ENCODE measurements at places on chromosomes 1 and 21.

DNA sequence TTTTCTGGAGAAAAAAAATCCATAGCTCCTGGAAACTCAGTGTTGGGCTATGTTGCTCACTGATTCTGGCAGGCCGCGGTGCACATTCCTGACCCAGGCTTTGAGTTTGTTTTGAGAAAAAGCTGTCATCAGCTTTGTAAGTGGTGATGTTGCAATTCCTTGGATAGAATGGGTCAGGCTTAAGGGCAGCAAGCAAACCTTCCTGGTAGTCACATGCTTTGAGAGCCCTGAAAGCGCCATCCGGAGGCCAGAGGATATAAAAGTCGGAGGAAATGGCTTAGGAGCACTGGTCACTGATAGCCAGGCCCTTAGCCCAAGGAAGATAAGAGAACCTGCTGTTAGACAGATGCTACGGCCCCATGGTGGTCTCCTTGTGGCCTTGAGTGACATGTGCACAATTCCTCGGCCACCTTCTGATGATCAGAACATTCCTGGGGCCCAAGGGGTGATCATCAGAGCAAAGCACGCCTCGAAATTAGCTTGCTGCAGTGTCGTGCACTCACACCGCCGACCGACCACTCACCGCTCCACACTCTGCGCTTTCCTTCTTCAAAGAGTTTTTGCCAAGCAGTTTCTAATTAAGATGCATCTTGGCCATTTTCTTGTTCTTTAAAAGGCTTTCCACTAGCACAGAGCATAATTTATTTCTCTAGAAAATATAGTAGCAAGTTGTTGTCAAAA is 78.6 kb downstream of the MAN1C1 start:
- DNase-seq: no peak

DNA sequence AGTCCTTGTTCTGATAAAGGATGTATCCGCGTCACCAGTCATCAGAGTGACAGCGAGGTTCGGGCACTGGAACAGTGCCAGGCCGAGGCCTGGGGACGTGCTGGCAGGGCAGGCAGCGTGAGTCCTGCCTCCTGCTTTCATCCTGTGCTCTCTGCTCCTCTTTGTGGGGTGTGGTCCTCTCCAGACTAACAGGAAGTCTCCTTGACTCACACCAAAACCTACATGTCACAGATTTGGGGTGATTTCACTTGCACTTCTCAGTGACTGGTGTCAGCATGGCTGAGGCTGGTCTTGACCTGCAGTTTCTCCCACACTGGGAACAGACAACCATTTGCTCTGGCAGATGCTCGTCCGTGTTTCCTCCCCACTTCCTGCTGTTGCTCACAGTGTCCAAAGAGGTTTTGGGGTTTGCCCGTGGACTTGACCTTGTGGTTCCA is 8.8 kb upstream of the NLRP3 start:
- peak; percentile 26 for DNase-seq

- DNase-seq: no peak
Measured at GRCh38 chr1:201348211-201348566, 29.3 kb downstream of the TNNT2 start.

DNA sequence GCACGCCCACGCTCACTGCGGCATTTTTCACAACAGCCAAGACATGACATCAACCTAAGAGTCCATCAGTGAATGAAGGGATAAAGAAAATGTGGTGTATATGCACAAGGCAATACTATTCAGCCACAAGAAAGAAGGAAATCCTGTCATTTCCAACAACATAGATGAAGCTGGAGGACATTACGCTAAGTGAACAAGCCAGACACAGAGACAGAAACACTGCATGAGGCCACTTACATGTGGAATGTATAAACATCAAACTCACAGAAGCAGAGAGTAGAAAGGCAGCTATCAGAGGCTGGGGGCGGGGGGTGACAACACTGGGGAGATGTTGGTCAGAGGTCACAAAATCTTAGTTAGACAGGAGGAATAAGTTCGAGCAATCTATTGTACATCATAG is 20.9 kb downstream of the TMPRSS2 start:
- DNase-seq: no peak

DNA sequence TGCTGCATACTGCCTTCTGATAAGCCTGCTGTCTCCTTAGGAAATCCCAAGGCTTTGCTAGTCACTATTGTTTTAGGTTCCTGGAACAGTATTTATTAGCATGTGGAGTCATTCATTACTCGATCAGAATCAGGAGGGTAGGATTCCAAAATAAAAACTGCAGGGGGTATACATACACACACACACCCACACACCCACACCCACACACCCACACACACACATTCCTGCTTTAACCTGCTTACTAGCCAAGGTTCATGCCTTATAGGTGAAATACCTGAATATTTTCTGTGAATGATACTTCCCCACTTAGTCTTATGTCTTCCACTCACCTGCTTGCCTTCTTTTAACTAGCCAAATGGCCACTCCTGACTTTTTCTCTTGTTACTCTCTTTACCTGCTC is 325.1 kb downstream of the ADGRL2 start:
- no peak for DNase-seq

GRCh38 chr1:159921700-159922504 is 3.4 kb downstream of the TAGLN2 start:
- DNase-seq: no peak

- no peak for DNase-seq
Measured at GRCh38 chr1:234315091-234315541, 58.1 kb upstream of the COA6 start.

- no peak for DNase-seq
Measured at GRCh38 chr1:119276558-119276957, 92.0 kb upstream of the HAO2 start.

GRCh38 chr1:35573198-35574124 is at the start of gene TFAP2E:
TSS of gene TFAP2E (plus strand) at chr1:35573314. CDS start at chr1:35573578, 264 bp downstream.
- no peak for DNase-seq

GRCh38 chr1:236819856-236820255 is 24.8 kb downstream of the MTR start:
- no peak for DNase-seq

DNA sequence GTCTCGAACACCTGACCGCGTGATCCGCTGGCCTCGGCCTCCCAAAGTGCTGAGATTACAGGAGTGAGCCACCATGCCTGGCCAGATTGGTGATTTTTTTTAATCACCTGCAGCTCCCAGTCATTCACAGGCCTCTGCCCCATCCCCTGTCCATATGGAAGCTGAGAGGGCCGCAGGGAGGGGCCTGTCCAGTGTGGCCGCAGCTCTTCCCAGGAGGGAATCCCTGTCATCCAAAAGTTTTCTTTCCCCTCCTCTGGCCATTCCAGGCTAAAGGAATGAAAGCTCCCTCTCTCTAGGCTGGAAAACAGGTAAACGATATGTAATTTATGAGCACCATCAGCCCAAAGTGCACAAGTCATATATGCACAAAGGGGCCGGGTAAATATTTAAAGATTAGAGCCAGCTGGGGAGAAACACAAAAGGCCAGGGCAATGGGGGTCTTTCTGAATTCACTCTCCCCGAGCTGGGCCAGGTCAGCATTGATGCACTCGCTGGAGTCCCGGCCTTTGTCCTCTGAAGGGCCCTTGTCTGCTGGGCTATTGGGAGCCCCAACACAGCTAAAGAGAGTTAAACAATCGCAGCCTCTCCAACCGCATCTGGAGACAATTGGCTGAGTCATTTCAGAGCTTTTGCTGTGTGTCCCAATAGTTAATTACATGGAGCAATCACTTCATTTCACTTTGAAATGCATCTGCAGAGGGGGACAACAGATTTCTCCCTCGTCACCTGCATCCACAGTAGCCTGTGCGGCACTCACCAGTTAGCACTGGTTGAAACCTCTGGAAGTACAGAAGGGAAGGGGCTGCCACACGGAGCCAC is 3.8 kb upstream of the HES3 start:
- no peak for DNase-seq

- no peak for DNase-seq
Measured at GRCh38 chr1:22854688-22855565, 117.7 kb downstream of the LACTBL1 start.

DNA sequence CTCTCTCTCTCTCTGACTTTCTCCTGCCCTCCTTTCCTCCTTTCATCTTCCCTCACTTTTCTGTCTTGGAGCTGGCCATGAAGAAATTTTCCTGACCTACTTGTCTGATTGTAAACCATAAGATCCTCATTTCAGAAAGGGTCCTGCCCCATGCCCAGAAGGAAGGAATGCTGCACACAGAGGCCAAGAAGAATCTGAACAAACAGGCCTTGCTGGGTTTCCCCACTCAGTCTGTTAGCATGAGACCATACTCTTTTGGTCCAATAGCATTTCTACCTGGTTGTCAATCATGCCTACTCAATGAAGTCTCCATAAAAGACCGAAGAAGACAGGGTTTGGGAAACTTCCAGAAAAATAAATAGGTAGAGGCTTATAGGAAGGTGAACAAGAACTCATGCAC is 128.7 kb downstream of the MAB21L3 start:
- no peak for DNase-seq

GRCh38 chr1:22689505-22689904 is 21.1 kb upstream of the EPHB2 start:
- DNase-seq: no peak

All from stimulated activated CD8-positive, alpha-beta memory T cell treated with anti-CD3 and anti-CD28 coated beads, Interleukin-15, amount 100 ng/mL, for 24 hours (primary cell).